Skeletal muscle cell (primary cell): ENCODE measurements at places on chromosomes 13 and 19.

DNA sequence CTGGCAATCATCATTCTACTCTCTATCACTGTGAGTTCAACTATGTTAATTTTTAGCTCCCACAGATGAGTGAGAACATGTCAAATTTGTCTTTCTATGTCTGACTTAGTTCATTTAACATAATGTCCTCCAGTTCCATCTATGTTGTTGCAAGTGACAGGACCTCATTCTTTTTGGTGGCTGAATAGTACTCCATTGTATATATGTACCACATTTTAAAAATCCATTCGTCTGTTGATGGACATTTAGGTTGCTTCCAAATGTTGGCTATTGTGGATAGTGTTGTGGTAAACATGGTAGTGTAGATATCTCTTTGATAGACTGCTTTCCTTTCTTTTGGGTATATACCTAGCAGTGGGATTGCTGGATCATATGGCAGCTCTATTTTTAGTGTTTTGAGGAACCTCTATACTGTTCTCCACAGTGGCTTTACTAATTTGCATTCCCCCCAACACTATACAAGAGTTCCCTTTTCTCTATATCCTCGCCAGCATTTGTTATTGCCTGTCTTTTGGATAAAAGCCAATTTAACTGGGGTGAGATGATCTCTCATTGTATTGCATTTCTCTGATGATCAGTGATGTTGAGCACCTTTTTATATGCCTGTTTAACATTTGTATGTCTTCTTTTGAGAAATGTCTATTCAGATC, 124.1 kb downstream of the PCCA start:
- DNase-seq: no peak

- no peak for DNase-seq
Measured at GRCh38 chr19:18072335-18072734, 14.4 kb downstream of the IL12RB1 start.

- no peak for DNase-seq
Measured at GRCh38 chr13:39760521-39760920, 105.1 kb downstream of the COG6 start.

DNA sequence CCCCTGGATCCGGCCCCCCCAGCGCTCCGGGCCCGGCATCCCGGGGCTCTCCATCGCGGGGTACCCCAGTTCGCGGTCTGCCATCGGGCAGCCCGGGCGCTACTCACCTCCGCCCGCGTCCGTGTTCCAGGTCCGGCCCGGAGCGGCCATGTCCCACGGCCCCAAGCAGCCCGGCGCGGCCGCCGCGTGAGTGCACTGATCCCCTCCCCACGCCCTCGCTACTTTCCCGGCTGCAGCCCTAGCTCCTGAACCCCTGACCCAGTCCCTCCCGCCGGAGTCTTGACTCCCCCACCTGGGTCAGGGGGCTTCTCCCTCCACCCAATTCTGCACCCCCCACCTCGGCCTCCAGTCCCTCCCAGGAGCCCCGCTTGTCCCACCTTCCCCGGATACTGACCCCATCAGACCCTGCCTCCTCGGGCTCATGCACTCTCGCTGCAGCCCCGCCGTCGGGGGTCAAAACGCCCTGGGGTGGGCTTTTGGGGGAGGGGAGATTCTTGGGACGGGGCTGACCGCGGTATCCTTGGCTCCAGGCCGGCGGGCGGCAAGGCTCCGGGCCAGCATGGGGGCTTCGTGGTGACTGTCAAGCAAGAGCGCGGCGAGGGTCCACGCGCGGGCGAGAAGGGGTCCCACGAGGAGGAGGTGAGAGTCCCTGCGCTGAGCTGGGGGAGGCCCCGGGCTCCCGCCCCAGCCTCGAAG, 566 bp downstream of the HMG20B start:
- no peak for DNase-seq

GRCh38 chr19:18419699-18420460, 682 bp downstream of the SSBP4 start:
- DNase-seq: no peak
